Fibroblast of skin of back (primary cell): ENCODE measurements at places on chromosomes 6 and 20.

GRCh38 chr6:53496797-53497375, 48.0 kb downstream of the GCLC start:
- peak; percentile 87 for DNase-seq

GRCh38 chr6:169174516-169175359, 78.9 kb downstream of the THBS2 start:
- DNase-seq: no peak

DNA sequence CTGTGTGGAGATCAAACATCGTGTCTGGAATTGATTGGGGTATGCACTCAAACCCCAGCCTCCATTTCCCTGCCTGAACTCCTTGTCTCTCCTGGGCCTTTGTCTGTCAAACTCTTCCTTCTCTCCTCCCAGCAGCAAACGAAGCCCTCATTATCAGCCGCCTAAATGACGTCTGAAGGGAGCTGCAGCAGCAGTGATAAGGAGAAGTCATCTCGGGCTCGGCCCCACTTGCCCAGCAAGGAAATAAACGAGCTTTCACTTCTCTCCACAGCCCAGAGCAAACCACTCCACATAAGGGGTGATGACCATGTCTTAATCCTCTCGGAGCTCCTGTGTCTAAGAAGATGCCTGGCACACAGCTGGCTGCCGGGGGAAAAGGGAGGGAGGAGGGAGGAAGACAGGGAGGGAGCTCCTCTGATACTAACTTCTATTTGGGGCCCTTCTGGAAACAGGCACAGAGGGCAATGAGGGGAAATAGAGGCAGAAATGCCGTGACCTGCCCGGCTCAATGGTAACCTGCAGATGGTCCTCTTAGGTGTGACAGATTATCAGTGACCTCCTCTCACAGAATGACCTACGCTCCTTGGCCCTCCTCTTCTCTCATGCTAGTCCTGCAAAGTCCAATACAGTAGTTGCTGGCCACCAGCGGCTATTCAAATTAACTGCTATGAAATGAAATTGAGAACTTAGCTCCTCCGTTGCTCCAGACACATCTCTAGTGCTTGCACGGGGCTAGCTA, 100.4 kb downstream of the PXDC1 start:
- no peak for DNase-seq

GRCh38 chr6:43180985-43181384, 1.0 kb upstream of the CUL9 start:
- DNase-seq: peak; percentile 16

GRCh38 chr20:3922223-3922982, 33.2 kb downstream of the PANK2 start:
- no peak for DNase-seq
